NCI-H1048 (cell line): ENCODE measurements at places on chromosomes 2 and 18.

DNA sequence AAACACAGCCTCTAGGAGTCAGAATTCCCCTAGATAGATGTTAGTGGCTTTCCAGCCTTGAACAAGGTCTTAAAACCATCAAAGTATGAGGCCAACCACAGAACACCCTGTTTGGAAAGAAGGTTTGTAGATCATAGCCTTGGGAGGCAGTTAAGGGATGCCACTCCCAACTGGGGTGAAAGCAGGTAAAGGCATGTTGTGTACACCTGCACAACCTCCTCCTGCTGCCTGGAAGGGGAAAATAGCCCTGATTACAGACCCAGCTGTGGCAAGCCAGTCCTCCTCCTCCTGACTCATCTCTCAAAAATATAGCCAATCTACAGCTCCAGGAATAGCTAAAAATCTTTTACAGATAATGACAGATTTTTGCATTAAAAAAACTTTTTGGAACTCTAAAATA is 108.1 kb downstream of the RBM43 start:
- no peak for DNase-seq

DNA sequence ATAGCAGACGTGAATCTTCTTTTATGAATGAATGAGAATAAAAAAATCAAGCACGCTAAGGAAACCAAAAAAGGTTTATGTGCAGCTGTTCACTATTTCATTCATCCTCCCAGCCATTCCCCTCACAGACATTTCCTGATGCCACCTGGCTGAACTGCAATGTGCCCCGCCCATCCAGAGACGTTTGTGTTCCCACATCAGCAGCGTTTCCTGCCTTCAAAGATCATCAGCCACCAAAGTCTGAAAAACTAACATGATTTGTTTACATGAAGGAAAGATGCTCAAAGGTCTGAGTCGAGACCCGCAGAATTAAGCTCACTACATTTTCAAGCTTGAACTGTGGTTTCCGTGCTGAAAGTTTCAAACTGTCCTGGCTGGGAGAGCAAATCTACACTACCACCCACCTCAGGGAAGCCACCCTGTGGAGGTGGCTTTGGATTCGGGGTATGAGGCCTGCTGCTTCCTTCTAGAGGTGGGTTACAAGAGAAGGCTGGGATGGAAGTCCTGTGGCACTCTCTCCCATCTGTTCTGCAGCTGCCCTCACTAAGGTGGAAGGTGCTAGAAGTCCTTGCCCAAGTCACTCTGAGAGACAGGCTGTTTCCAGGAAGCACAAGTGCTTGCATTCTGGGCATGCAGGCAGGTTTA is 201.3 kb upstream of the OSR1 start:
- DNase-seq: no peak

DNA sequence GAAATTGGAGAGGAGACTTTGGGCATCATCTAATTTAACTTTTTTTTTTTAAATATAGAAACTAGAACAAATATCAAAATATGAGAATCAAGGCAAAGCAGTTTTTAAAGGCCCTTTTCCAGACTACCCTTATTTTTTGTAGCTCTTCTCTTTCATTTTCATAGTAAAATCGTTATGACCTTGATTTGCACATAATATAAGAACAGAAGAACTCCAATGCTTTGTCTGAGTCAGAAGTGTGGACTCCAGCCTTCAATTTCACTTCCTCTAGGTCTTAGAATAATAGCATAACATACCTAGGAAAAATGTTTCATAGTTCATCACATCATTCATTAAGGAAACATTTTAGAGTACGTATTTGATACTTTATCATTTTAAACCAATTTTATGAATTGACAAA is 74.4 kb downstream of the ANKRD12 start:
- no peak for DNase-seq

DNA sequence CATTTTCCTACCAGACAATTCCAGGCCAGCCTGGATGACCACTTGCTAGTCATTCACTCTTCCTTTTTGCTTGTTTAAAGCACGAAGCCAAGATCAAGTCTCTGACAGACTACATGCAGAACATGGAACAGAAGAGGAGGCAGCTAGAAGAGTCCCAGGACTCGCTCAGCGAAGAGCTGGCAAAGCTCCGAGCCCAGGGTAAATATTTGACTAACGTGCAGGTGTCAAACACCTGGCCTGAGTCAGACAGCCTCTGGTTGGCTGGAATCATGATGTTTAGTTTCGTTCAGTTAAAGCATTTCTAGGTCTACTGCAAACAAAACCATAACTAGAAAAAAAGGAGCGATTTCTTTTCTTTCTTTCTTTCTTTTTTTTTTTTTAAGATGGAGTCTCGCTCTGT is 44.2 kb upstream of the LYPD6B start:
- DNase-seq: no peak

GRCh38 chr2:23658466-23658942 is 268.4 kb downstream of the ATAD2B start:
- DNase-seq: no peak
